Upper lobe of right lung (tissue), 1 donor: ENCODE measurements at places on chromosomes 1 and 21.

GRCh38 chr1:71031426-71031825 lies 16.2 kb downstream of the PTGER3 start:
- no peak for DNase-seq

GRCh38 chr21:14210738-14211137 lies at the start of gene LIPI:
LIPI (minus strand) TSS chr21:14210955; CDS start chr21:14210845, 110 bp downstream.
- no peak for DNase-seq

DNA sequence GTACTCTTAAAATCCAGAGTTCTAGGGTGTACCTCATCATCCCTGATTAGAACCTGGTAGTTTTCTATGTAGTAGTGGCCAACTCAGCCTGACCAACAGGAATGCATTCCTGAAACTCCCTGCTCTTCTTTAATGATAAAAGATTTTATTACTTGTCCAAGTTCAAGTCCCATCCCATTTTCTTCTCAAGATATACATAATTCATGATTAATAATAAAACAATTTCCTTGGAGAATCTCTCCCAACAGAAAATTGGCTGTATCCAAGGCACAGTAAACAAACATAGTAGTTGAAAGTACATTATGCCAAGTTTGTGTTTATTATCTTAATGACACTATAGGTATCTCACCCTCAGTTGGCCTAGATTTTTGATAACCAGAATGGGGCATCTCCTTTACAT lies 714.1 kb upstream of the ADAMTS5 start:
- DNase-seq: no peak

DNA sequence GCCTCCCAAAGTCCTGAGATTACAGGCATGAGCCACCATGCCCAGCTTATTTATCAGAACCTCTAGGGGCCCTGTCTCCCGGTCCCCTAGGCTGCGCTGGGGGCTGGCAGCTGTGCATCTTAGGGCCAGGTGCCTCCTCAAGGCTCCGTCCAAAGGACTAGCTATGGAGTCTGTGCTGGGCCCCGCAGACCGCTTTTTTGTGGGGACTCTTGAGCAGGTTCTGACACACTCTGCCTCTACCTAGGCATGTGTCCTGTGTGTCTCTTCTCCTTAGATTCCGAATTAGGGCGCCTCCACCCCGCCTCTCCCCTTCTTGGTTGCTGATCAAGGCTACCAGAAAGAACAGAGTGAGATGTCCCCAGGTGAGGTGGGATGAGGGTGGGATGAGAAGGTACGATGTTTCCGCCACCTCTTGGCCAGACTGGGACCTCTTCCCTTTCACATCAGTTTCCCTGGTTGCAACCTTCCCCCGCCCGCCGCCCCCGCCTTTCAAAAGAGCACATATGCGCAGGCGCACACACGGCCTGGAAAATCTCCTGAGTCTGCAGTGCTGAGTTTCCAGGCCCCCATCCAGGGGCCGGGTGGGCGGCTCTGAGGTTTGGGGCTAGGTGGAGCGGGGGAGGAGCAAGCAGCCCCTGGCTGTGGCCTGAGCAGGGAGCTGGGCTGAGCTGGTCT lies 5.0 kb upstream of the PTPN7 start:
- DNase-seq: peak; percentile 57

DNA sequence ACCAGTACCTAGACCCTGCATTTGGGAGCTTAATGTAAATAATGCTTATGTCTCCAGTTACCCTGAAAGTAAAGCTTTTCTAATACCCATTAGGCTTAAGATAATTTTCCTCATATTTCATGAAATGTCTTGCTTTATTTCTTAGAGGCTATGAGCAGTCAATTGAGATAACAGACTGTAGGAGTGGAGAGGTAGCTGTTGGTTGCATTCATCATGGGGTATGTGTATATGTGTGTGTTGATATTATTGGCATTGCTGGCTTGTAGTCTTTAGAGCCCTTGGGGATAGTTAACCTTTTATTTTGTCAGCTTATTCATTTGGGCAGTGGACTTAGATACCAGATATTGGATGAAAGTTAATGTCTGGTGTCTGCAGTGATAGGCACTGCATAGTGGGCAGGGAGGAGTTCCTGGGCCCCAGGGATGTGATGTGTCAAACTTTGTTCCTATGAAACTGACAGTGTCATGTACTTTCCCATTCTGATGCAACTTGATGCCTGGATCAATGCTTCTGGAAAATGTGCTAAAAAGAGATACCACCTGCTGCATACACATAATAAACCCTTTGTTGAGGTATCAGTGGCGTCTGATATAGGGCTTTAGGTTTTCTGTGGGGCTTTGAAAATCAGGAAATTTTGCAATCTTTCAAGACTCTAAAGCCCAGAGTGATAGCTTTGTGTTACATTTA lies 83.9 kb downstream of the MAST2 start:
- DNase-seq: no peak
